ENCODE measurements at places on chromosomes 7 and 10. TPM values are rescaled to one million over a fixed set of nuclear protein-coding genes. Genes with fewer than 3 reads are reported as not detected.
A peak's percentile ranks its signal among the peaks of the same experiment; 100 is the strongest.

PAX4 gene
- not detected for polyA plus RNA-seq

DNA sequence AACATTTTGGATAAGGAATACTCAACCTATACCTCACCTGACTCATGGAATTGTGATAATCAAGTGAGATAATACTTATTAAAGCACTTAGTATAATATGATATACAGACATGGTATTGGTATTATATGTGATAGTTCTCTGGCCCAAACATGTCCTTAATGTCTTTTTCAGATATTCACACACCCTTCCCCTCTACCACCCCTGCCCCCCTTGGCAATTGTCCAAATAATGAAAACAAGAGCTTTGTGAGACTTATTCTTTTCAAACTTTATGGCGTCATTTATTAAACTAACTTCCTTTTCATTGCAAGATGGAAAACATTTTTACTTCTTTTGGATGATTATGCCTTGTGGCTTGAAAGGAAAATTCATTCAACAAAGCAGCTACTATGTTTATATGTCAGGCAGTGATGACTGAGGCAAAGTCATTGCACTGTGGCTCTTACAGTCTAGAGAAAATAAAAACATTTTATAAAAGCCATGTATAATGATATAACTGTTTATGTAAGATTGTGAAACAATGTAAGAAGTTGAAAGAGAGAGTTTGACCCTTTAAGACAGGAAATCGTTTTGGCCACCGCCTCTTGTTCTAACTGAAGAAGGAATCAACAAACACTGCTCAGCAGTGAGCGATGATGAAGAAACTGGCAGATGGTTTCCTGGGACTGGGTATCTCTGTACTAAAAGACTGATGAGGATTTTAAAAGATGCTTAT, 27.4 kb downstream of the MINPP1 start:
- no peaks in the 10 kb centered on the region for H3K27me3 ChIP-seq
- no peak overlapping the region for H3K4me3 ChIP-seq
- DNase-seq = no peak
- no peak overlapping the region for H3K27ac ChIP-seq
- no peaks in the 10 kb centered on the region for H3K4me1 ChIP-seq

GRCh38 chr10:124892031-124892430, 49.9 kb upstream of the ZRANB1 start:
- H3K27me3 ChIP-seq = no peaks in the 10 kb centered on the region
- H3K4me3 ChIP-seq = no peak overlapping the region
- no peak overlapping the region for H3K27ac ChIP-seq
- no peaks in the 10 kb centered on the region for H3K36me3 ChIP-seq
- DNase-seq = no peak

CHAT gene
- polyA plus RNA-seq = not detected

DNA sequence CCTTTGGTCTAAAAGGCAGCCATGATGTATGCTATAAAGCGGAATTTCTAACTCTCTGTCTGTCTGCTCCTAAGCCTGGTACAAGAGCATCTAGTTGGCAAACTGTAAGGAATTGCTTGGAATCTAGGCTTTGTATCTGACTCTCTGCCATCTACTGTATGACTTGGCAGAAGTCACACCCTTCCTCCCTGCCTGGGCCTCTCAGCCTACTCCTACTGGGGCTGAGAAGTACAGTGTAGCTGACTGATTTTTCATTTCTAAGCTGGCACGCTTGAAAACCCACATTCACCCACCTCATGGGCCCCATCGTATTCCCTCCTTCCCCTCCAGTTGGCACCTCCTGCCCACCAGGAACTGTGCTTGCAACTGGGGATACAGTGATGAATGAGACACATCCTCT, 435.2 kb downstream of the PLXNA4 start:
- H3K4me1 ChIP-seq = no peaks in the 10 kb centered on the region
- H3K36me3 ChIP-seq = no peaks in the 10 kb centered on the region
- DNase-seq = no peak
- no peak overlapping the region for H3K4me3 ChIP-seq
- no peak overlapping the region for H3K27ac ChIP-seq

DNA sequence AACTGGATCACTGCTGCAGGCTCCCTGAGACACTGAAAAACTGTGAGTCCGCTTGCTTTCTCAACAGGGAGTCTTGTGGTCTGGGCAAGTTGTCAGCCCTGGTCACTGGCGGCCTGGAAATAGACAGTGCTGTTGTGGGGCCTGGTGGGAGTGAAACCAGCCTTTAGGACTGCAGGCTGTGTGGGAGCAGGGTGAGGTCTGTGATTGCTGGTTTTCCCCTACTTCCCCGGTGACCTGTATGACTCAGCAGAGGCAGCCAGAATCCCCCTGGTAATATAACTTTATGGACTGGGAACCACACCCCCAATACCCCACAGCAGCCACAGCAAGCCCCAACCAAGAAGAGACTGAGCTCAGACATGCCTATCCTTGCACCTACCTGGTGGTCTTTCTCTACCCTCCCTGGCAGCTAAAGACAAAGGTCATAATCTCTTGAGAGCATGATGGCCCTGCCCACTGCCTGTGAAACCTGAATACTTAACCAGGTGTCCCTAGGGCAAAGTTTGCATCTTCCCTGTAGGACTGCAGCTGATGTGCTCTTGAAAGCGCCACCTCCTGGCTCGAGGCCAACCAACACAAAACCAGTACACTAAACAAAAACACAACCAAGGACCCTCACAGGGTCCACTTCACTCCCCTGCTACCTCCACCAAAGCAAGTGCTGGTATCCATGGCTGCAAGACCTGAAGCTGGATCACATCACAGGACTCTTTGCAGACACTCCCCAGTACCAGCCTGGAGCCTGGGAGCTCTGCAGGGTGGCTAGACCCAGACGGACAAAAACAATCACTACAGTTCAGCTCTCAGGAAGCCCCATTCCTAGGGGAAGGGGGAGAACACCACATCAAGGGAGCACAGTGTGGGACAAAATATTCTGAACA, 7.2 kb upstream of the ADAM22 start:
- DNase-seq = peak; percentile 31
- no peak overlapping the region for H3K4me3 ChIP-seq
- H3K4me1 ChIP-seq = no peaks in the 10 kb centered on the region
- H3K27me3 ChIP-seq = no peaks in the 10 kb centered on the region
- H3K27ac ChIP-seq = no peak overlapping the region

DNA sequence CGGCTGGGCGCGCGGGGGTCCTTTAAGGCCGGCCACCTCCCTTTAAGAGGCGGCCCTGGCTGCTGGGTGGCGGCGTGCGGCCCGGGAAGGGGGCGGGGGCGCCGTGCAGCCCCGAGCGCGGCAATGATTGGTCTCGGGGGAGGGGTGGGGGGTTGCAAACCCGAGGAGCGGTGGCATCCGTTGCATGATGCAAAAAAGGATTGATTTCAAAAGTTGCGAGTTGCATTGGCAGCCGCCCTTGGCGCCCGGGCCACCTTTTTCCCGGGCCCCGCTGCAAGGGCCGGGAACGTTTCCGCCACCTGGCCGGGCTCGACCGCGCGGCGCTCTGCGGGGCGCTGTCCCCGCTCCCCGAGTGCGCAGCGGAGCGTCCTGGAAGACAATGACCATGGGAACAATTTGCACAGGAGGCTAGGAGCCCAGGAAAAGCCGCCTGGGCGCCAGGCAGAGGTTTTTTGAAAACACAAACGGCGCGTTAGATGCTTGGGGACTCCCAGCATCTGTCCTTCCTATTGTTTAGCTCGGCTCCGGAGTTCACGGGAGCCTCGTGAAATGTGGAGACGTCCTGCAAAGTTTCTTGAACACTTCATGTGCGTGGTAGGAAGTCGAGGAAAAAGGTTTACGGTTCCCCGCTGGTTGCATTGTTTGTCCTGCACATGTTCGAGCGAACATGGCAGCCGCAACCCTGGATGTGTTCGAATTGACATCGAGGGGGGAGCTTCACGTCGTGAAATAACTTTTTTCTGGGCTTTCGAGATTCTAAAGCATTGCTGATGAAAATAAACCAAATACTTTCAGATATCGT, at the start of gene SEPHS1:
SEPHS1 (minus strand) TSS at position 78 of the 802 bp plus-strand sequence. CDS start 3,343 bp downstream, outside the sequence.
- peak within 1 kb of the TSS; percentile 86 for H3K27ac ChIP-seq
- peak; percentile 95 for DNase-seq
- H3K4me3 ChIP-seq = peak within 1 kb of the TSS; percentile 55
- H3K4me1 ChIP-seq = peaks cover 3% of the 10 kb centered on the region
- H3K27me3 ChIP-seq = no peaks in the 10 kb centered on the region
- H3K36me3 ChIP-seq = no peaks in the 10 kb centered on the region

GRCh38 chr10:129320340-129320739, 146.7 kb upstream of the MGMT start:
- no peak overlapping the region for H3K4me3 ChIP-seq
- peaks cover 5% of the 10 kb centered on the region for H3K27me3 ChIP-seq
- no peak overlapping the region for H3K27ac ChIP-seq
- H3K4me1 ChIP-seq = no peaks in the 10 kb centered on the region
- H3K36me3 ChIP-seq = no peaks in the 10 kb centered on the region
- DNase-seq = no peak

HOXA9 gene
- 36.7 TPM for polyA plus RNA-seq

DNA sequence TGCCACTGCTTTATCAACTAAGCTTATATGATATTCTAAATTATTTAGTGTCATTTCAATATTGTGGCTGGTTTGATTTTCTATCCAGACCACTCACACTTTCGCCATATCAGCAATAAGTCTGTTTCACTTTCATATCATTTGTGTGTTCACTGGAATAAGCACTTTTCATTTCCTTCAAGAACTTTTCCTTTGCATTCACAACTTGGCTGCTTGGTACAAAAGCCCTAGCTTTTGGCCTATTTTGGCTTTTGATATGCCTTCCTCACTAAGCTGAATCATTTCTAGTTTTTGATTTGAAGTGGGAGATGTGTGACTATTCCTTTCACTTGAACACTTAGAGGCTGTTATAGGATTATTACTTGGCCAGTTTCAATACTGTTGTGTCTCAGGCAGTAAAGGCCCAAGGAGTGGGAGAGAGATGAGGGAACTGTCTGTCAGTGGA, 120.9 kb upstream of the NAMPT start:
- H3K4me3 ChIP-seq = no peak overlapping the region
- H3K27me3 ChIP-seq = no peaks in the 10 kb centered on the region
- H3K36me3 ChIP-seq = no peaks in the 10 kb centered on the region
- H3K27ac ChIP-seq = no peak overlapping the region

SORCS3 gene
- polyA plus RNA-seq = 0.52 TPM

DNA sequence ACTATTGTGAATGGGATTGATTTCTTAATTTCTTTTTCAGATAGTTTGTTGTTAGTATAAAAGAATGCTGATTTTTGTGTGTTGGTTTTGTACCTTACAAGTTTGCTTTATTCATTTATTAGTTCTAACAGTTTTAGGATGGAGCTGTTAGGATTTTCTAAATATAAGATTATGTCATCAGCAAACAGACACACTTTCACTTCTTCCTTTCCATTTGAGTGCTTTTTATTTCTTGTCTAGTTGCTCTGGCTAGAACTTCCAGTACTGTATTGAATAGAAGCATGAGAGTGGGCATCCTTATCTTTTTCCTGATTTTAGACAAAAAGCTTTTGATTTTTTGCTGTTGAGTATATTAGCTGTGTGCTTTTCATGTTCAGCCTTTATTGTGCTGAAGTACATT, 81.5 kb downstream of the DNAH11 start:
- no peaks in the 10 kb centered on the region for H3K4me1 ChIP-seq
- no peak overlapping the region for H3K4me3 ChIP-seq
- no peaks in the 10 kb centered on the region for H3K36me3 ChIP-seq
- no peak overlapping the region for H3K27ac ChIP-seq

PKD1L1 gene
- 0.32 TPM for polyA plus RNA-seq

DNA sequence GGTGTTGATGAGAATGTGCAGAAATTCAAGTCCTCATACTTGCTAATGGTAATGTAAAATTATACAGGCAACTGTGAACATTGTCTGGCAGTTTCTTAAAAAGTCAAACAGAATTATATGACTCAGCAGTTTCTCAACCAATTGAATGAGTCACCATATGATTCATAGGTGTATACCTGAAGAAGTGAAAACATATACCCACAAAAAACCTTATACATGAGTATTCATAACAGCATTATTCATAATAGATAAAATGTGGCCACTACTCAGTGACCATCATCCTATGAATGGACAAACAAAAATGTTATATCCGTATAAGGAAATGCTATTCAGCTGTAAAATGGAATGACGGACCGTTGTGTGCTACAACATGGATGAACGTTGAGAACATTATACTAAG, 253.5 kb downstream of the MALRD1 start:
- no peaks in the 10 kb centered on the region for H3K36me3 ChIP-seq
- no peak overlapping the region for H3K27ac ChIP-seq
- no peaks in the 10 kb centered on the region for H3K27me3 ChIP-seq
- H3K4me3 ChIP-seq = no peak overlapping the region

GRCh38 chr7:76393116-76394031, 16.1 kb downstream of the SSC4D start:
- peak; percentile 90 for DNase-seq
- H3K4me3 ChIP-seq = peak overlapping the region; percentile 78
- H3K27me3 ChIP-seq = no peaks in the 10 kb centered on the region
- H3K27ac ChIP-seq = peak overlapping the region; percentile 89
- no peaks in the 10 kb centered on the region for H3K36me3 ChIP-seq
- peaks cover 18% of the 10 kb centered on the region for H3K4me1 ChIP-seq

DNA sequence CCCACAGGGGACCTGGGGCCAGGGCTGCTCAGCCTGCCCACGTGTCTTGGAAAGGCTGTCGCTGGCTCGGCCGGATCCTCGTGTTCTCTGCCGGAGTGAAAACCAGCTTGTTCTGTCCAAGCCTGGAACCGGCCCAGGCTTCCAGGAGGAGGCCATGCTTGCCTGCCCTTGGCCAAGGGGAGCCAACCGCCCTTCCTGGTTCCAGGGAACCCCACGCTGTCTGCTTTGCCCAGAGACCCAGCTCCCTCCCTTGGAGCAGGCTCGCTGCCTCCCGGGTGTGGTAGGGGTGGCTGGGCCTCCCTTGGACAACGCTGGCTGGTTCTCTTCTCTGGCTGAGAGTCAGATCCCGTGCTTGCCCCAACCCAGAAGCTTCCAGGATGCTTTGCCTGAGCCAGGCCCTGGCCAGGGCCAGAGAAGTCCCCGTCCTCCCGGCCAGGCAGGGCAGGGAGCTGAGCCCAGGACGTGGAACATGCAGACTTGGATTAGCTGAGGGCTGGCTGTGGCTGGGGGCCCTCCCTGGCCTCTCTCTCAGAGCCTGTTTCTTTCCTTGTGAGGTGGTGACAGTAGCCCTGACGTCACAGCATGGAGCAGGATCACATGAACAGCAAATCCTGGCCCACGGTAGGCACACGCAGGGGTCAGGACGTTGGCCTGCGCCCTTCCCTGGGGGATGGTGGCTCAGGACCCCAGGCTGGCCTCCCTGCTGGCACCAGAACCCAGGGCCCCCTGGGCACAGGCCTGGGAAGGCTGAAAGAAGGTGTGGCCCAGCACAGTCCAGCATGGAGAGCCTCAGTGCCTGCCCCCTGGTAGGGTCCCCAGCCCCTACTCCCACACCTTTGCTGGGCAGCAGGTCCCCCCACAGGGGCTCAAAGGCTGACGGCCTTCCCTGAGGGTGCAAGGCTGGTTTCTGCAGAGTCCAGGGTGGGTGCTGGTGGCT, 67.5 kb downstream of the PWWP2B start:
- H3K36me3 ChIP-seq = no peaks in the 10 kb centered on the region
- DNase-seq = no peak
- no peak overlapping the region for H3K4me3 ChIP-seq

GRCh38 chr7:20217193-20217948, at the start of gene MACC1:
MACC1 (minus strand) TSS chr7:20217384; CDS start chr7:20161862, 55,522 bp downstream.
- peaks cover 29% of the 10 kb centered on the region for H3K4me1 ChIP-seq
- peak; percentile 88 for DNase-seq
- no peaks in the 10 kb centered on the region for H3K36me3 ChIP-seq
- H3K4me3 ChIP-seq = peak within 1 kb of the TSS; percentile 52

Data from kidney (tissue), 22 donors.